ENCODE measurements at places on chromosomes 4 and X. TPM values are rescaled to one million over a fixed set of nuclear protein-coding genes. Genes with fewer than 3 reads are reported as not detected.

GRCh38 chr4:123478859-123479345 lies 82.3 kb downstream of the SPRY1 start:
- DNase-seq, result no peak

Gene ARMCX2
- 37.5 TPM for total RNA-seq

DNA sequence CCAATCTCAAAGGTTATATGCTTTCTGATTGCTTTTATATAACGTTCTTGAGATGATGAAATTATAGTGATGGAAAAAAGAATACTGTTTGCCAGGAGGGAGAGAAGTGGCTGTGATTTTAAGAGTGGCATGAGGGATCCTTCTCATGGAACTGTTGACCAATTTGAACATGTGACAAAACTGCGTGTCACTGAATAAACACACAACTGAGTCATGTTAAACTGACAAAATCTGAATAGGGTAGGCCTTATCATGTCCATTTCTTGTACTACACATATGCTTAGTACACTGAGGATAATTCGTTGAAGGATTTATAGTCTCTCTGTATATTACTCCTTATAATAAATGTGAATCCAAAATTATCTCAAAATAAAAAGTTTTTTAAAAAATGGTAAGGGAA lies 22.2 kb upstream of the HSPA4L start:
- no peak for DNase-seq

Gene TRPC3
- 0.99 TPM for total RNA-seq

Gene FGD1
- total RNA-seq, result 4.6 TPM

All from left cardiac atrium (tissue), 4 donors.